ENCODE measurements at places on chromosomes 2 and 18.

- DNase-seq: no peak
Observed at GRCh38 chr2:75522543-75523312, 38.0 kb downstream of the EVA1A start.

GRCh38 chr18:59518705-59519104 is 159.6 kb upstream of the LMAN1 start:
- DNase-seq: no peak

GRCh38 chr2:157971702-157972101 is 95.6 kb upstream of the ACVR1 start:
- no peak for DNase-seq

DNA sequence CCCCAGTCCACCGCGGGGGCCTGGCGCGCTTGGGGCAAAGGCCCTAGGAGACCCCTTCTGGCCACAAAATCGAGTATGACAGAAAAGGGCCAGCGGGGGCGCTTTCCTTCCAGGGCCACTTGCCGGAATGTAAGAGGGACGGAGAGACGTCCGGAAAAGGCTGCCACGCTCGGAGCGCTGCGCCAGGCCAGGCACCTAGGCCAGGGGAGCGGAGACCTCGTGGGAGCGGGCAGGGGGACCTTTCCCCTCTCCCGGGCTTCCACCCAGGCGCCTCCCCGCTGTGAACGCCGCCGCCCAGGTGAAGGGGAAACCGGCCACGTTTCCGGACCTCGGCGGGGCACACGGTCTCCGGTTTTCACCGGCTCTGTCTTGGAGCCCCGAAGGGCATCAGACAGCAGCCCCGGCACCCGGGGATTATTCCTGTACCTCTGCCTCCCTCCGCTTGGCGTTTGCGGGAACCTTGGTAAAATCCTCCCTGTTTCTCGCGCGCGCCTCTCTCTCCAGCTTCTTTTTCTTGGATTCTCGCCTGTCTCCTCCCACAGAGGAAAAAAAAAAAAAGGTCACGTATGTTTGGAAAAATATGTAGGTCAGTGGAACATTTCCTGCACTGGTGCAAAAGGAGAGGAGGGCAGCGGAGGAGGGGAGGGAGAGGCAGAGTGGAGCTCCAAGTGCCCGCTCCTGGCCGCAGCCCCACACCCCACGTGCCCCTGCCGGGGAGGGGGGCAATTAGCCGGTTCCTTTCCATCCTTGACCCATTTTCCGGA is 1.2 kb upstream of the NPAS2 start:
- DNase-seq: no peak

DNA sequence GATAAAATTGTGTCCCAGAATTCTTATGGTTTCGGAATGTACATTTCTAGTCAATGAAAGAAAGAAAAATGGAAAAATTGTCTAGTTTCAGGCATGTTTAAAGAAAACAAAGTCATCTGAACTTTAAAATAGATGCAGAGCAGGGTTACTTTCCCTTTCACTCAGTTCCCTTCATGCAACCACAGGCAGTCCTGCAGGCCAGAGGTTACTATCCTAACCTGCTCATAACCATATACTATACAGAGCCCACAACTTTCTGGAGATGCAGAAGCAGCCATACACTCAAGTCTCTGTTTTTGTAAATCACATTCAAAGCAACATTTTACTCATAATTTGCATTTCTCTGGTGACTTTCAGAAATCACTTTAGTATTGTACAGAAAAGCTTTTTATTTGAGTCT is 690.3 kb downstream of the MBD2 start:
- DNase-seq: no peak

DNA sequence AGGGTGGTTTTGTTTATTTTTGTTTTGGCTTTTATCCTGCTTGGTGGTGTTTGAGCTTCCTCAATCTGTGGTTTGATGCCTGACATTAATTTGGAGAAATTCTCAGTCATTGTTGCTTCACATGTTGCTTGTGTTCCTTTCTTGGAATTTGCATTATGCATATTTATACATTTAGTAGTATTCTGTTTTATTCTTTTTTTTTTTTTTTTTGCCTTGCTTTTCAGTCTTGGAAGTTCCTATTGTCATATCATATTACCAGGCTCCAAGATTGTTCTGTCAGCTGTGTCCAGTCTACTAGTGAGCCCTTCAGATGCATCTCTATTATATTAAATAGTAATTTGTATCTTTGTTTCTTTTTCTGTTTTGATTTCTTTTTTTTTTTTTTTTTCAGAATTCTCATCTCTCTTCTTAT is 77.0 kb downstream of the EPC2 start:
- DNase-seq: no peak

- DNase-seq: no peak
Observed at GRCh38 chr2:170052151-170052550, 125.8 kb upstream of the MYO3B start.

- DNase-seq: no peak
Observed at GRCh38 chr2:214066862-214067261, 344.0 kb upstream of the VWC2L start.

DNA sequence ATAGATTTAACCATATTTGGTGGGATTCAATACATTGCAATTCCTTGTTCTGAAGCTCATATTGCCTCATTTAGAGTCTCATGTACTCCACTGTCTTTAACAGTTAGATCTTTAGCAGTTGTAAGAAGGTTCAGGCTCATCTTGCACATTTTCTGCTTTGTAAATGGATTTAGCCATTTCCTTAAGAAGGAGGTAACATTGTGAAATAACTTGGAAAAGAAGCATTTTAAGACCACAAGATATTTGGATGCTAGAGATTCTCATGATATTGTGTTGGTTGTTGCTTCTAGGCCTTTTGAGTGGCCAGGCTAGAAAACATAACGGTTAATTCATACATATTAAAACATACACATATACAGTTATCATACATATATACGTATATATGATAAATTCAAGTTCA is 445.8 kb upstream of the NXPH2 start:
- no peak for DNase-seq

DNA sequence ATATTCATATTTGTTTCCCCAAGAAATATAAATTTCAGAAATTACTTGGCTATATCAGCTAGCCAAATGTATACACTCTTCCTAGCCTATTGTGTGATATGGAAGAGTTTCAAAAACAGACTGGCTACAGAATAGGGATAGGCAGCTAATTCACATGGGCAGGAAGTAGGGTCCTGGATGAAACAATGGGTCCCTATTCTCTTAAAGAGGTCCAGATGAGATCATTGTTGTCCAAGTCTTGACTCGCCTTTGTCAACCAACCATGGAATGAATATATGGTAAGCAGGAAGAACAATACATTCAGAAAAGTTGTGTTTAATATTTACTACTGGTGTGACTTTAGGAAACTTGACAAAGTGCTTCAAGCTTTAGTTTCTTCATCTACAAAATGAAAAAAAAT is 319.9 kb downstream of the NBAS start:
- no peak for DNase-seq

DNA sequence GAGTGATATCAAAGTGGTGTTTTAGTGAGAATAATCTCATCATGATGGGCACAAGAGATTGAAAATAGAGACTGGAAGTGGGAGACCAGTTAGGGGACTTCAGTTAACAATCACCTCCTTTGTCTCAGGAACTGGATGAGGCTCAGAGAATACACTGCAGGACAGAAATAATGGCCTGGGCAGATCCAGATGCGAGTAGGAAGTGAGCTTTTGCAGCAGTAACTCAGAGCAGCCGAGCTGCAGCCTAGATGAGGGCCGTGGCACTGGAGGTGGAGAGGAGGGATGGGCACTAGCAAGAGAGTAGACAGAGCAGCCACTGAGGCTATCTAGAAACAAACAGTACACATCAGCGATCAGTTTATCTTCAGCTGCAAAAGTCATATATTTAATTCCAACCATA is 48.6 kb downstream of the CYB5A start:
- DNase-seq: no peak

GRCh38 chr2:74020702-74021406 is 36.1 kb downstream of the TET3 start:
- no peak for DNase-seq
